ENCODE measurements at places on chromosomes 3 and 15.

DNA sequence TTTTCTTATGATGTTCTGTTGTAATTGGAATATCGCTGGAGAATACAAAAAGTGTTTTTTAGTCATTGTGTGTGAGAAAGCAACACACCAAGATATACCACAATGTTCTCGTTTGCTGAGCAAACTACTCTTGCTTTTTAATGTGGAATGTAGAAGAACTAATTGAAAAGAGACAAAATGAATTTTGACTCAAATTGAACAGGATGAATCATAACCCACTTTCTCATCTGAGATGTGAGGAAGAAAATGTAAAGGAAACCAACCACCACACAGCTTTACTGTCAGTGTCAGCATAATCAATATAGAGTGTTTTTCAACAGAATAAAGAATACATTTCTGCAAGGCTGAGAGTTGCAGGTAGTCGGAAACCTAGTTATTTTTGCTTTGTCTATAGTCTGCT is 448.8 kb upstream of the TPRG1 start:
- no peak for DNase-seq

DNA sequence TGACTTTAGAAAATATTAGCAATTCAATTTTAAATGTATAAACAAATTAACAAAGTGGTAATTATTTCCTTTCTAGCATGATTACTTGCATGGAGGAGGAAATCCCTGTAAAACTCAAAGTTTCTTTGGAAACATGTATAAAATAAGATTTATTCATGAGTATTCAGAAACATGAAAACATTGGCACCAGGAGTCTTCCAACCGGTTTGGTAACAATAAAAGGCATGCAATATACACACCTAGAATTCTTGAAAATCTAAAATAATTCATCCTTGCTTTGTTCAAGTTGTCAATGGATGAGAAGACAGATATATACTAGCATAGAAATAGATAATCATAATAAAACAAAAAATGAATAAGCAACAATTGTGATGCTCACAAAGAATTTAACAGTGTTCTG is 76.4 kb downstream of the ZPLD1 start:
- DNase-seq: no peak

DNA sequence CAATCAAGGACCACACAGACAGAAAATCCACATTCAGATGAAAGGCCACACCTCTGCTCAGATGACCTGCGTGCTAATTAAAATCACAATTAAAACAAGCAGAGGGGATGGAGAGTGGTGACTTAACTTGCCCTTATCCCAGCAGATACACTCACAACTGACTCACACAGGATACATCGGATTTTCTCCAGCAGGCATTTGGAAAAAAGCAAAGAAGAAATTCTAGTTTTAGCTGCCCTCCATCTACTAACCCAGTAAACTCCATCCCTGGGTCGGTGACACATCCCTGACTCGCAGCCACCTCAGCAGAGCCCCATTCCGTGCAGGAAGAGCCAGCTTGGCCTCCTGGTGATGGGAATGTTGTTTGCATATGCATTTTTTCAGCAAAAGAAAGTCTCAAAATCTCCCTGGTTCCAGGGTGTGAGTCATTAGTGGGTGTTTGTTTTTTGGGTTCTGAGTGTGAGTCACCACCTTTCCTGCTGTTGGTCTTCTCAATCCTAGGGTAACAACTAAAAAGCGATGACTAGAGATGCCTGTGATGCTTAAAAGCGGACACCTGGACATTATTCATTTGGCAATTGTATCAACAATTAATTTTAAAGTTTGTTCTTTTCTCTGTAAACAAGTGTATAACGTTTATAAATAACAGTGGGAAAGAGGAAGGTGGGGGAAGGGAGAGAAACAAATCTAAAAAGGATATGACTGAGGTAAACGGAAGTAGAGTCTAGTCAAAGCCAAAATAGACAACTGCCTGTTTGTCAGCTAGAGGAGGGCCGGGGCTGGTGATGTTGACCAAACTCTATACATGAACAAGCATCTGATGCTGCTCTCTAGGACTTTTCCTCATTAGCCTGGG is 49.8 kb upstream of the SLC4A7 start:
- DNase-seq: peak; percentile 83

DNA sequence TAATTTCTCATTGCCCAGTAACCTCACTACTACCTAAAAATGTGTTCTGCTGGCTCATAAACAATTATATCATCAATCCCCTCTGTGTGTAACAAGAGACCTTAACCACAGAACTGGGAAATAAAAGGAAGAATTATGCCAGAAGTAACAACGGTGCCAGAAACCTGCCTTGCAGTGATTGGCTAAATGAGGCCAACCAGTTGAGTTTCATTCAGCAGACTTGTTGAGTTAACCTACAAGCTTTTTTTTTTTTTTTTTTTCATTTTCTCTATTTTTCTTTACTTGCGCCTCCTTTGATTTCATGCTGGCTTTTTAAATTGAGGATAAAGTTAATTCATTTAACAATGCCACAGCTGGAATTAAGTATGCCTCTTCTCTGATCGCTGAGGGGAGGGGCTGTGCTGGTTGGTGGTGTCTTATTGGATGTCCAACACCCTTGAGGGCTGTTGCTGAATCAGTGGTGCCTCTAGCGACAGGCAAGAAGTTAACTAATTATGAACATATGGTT is 30.0 kb upstream of the GMNC start:
- DNase-seq: no peak

DNA sequence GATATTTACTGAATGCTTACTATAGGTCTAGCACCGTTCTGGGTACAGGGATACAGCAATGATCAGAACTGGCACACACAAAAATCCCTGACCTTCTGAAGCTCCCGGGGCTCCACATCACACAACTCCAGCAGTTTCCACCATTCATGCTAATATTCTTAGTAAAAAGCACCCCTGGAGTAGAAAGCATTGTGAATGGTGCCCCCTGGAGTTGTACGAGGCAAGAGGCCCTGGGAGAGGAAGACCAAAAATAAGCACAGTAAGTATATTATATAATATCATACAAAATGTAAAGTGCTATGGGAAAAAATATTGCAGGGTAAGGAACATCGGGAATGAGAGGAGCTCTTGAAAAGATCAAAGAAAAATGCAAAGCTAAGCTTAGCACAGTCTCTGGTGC is 790 bp upstream of the SRGAP3 start:
- DNase-seq: no peak

DNA sequence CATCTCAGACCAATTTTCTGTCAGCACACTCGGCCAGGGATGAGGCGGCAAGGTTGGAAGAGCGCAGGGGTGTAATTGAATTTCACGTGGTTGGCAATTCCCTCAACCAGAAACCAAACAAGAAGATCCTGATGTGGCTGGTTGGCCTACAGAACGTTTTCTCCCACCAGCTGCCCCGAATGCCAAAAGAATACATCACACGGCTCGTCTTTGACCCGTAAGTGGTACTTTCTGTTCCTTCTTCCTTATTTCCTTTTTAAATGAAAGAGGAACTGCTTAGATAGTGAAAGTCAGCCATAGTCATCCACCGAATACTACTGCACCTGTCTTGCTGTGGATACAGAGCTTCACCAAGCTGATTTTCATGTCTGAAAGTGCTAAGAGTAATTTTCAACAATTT is 60.1 kb downstream of the SGO1 start:
- no peak for DNase-seq

- no peak for DNase-seq
Observed at GRCh38 chr15:76930831-76931396, 635 bp upstream of the RCN2 start.

- DNase-seq: no peak
Observed at GRCh38 chr3:177690306-177690705, 493.0 kb upstream of the TBL1XR1 start.

- DNase-seq: no peak
Observed at GRCh38 chr15:49876401-49877038, 242.5 kb downstream of the ATP8B4 start.

DNA sequence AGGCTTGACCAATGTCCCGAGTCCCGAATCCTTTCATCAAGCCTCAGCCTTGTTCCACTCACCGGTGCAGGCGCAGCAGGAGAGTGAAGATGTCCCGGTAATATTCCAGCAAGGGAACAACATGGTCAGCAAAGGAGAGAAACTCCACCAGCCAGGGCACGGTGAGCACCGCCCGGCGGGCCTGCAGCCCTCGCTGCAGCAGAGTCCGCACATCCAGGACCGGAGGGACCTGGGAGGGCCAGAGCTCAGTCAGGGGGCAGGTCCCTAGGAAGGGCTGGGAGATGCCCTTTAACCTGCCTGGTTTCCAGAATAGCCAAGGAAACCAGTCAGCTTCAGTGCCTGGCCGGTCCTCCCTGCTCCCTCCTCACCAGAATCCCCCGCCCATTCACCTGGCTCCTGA is 6.4 kb downstream of the CDAN1 start:
- DNase-seq: no peak

DNA sequence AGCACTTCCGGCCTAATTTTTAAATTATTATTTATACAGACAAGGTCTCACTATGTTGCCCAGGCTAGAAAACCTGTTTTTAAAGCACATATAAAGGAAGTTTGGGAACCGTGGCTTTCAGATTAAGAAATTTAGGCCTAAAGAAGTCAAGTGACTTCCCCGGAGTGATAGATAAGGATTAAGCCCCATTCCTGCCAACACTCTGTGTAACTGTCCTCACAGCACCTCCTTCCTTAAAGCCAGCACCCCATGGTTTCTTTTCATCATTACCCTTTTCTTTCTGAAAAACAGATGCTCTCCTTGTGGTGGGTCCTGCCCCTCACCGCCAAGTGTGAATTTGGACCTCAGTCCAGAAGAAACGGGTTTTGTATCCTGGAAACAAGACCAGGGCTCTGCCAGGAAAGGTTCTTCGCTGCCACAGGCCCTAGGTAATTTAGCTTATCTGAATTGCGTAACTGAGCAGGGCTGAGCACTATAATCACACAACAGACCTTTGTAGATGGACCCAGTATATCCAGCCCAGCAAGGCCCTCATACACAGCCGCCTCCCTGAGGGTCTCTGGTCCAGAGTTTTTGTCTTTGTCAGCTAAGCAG is 231.3 kb downstream of the PLCL2 start:
- no peak for DNase-seq

DNA sequence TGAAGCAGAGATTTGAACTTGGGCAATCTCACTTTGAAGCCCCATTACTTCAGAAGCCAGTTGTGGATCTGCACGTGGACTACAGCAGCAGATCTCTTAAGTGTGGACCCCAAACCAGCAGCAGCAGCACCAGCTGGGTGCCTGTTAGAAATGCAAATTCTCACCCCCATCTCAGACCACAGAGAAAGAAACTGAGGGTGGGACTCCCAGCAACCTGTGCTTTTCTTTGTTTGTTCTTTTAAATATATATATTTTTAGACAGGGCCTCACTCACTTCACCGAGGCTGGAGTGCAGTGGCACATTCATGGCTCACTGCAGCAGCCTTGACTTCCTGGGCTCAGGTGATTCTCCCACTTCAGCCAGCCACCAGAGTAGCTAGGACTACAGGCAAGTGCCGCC is 53.2 kb downstream of the SLTM start:
- DNase-seq: no peak

DNA sequence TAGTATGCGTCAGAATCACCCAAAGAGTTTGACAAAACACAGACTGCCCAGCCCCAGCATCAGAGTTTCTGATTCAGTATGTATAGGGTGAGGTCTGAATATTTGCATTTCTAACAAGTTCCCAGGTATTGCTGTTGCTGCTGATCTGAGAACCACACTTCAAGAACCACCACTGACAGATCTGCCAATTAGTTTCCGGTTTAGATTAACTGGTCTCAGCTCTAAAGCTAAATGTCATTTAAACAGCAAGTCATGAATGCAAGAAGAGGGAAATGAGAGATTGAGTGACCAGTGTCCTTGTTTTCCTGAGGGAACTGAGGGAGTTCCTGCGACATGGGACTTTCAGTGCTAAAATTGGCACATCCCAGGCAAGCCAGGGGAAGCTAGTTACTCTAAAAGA is 305.0 kb downstream of the ZNF385D start:
- DNase-seq: no peak

- no peak for DNase-seq
Observed at GRCh38 chr15:93420050-93420452, 331.0 kb upstream of the RGMA start.
